ENCODE measurements at places on chromosomes 16 and 17.

DNA sequence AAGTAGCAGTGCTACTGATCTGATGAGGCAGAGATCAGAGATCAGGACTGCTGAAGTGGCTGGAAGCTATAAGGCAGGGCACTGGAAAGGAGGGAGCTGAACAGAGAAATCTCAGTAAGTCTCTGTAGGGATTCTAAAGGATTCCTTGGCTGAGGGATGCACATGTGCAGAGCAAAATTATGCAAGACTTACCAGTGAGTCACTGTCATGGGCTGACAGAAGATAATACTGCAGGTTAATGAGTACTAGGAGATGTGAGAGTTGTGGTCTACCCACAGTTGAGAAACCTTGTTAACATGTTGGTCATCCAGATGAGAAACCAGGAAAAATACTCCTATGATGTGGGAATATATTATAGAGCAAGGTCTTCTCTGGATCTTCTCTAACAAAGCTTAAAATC, 378.1 kb downstream of the HAPSTR1 start:
- DNase-seq = no peak

DNA sequence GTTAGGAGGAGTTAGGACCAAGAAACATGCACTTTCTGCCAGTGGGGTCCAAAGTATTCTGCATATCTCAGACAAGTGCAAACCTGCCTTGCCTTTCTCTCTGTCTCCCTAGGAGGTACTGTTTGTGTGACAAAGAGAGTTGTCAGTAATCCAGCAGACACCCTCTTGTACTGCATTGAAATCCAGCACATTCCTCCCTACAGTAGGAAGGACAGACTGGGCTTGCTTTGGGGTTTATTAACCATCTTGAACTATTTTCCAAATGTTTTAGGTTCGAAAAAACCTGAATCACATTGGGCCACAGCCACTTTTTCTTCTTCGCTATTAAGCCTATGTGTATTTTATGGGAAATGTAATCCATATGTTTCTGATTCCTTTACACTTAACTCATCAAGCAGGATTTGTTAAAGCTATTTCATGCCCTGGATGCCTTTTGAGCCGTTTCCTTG, 204.2 kb upstream of the KCNJ16 start:
- no peak for DNase-seq

- no peak for DNase-seq
These were observed 191.8 kb downstream of the STX8 start for GRCh38 chr17:9383826-9384225.

DNA sequence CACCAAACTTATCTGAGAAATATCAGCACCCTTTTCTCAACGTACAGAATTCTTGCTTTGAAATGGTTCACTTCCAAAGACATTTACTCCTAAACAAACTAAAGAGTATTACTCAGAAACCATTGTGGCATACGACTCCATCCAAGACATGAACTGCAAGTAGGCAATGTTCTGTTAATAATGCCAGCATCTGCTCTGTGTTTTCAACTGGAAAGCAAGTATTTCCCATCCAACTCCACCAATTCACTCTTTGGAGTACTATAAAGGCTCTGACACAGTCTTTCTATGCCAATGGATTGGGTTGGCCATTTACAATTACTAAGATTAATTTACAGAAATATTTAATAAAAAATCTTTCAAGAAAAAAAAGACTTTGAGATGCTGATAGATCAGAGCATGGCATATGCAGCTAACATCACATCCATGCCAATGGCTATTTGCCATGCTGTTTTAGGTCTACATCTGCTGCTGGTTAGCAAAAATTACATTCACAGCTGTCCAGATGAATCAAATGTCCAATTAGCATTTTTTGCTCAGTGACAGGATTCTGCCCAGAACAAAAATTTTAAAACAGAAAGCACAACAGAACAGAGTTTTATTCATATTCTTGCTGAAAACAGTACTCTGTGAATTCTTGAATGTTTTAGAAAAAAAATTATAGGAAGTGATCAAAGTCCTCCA, 65.9 kb upstream of the HLF start:
- DNase-seq = no peak

GRCh38 chr16:11107780-11108465, 148.1 kb downstream of the SOCS1 start:
- DNase-seq = no peak
